HepG2 (cell line): ENCODE measurements at places on chromosomes 6 and 20.
A peak's percentile ranks its signal among the peaks of the same experiment; 100 is the strongest.

DNA sequence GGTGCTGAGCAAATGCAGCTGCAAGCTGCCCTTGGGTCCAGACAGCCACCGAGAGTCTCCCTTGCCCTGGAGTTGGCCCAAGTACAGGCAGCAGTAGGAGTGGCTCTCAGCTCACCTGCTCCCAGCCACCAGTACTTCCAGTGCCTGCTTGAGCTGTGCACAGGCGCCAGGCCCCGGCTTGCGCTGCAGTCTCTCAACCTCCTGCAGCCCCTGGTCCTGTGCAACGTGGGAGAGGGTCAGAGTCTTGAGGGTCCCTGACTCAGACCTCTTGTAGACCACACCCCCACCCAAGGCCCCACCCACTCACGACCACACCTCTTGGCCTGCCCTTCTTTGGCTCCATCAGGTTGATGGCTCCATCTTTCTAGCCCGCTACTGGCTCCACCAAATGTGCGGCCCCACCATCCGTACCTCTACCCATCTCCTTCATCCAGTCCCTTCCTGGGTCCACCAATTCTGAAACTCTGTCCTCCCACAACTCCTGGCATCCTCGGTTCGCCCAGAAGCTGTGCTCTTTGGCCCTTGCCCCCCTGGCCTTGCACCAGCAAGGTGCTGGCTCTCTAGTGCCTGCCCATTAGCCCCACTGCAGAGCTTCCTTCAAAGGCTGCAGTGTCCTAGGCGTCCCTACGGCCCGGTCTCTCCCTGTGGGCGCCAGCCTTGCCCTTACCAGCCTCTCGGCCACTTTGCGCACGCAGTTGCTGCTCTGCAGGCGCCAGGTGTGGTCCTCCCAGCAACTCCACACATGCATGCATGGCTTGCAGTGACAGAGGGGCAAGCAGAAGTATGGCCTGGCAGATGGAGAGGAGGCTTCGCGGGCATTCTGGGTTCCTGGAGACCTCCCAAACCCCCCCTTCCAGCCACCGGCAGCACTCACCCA is 16.5 kb upstream of the SPAG4 start:
- no peak for DNase-seq
- H3K4me3 ChIP-seq, result no peak overlapping the region
- peaks cover 3% of the 10 kb centered on the region; the same call in 1 of the 2 replicates for H3K27me3 ChIP-seq
- no peak overlapping the region for H3K27ac ChIP-seq

GRCh38 chr6:21134356-21134755 is 459.2 kb upstream of the SOX4 start:
- H3K27ac ChIP-seq, result no peak overlapping the region
- H3K36me3 ChIP-seq, result no peaks in the 10 kb centered on the region
- DNase-seq, result no peak
- 0 out of 2 replicates have a peak, but pooled peaks cover 6% of the 10 kb centered on the region for H3K4me1 ChIP-seq

DNA sequence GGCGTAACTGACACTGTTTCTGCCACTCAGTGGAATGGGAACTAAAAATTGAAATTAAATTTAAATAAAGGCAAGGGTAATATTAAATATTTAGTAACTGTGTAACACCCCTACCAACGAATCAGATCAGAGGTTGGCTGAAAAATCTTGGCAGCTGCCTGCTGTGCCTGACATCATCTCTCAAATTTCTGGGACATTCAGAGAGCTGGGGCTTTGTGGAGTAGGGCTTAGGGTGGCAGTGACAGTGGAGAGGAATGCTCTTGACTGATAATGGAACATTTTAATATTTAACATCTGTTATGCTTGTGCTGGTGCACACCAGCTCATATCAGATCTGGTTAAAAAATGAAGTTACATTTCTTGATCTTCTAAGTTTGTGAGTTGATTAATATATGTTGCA is 62.2 kb downstream of the RFPL4B start:
- no peak for DNase-seq
- H3K4me1 ChIP-seq, result no peaks in the 10 kb centered on the region
- no peaks in the 10 kb centered on the region for H3K27me3 ChIP-seq
- H3K36me3 ChIP-seq, result no peaks in the 10 kb centered on the region
- H3K4me3 ChIP-seq, result no peak overlapping the region
- H3K27ac ChIP-seq, result no peak overlapping the region

GRCh38 chr6:135451617-135452190 is 45.8 kb downstream of the AHI1 start:
- H3K4me3 ChIP-seq, result no peak overlapping the region
- H3K4me1 ChIP-seq, result no peaks in the 10 kb centered on the region
- no peaks in the 10 kb centered on the region for H3K27me3 ChIP-seq
- DNase-seq, result peak; percentile 32
- H3K27ac ChIP-seq, result no peak overlapping the region

DNA sequence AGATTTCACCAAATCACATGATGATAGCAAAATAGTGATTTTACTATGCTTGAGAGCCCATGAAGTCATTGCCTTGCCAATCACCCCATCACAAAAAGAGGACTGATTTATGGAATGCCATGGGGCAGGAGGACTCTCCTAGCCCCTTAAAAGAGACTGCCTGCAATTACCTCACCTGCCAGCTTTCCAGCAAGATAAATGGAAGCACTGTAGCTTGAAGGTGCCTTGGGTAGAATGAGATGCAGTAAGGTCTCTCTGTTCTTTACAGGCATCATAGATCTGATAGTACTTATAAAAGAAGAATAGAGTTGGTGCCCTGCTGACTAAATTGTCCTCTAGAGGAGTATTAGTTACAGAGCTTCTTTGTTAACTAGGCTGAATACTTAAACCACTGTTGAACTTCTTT is 242.3 kb downstream of the TMEM242 start:
- H3K36me3 ChIP-seq, result peaks cover 2% of the 10 kb centered on the region
- H3K27me3 ChIP-seq, result no peaks in the 10 kb centered on the region
- DNase-seq, result no peak
- H3K4me1 ChIP-seq, result no peaks in the 10 kb centered on the region

- H3K36me3 ChIP-seq, result no peaks in the 10 kb centered on the region
- H3K27me3 ChIP-seq, result 0 out of 2 replicates have a peak, but pooled peaks cover 1% of the 10 kb centered on the region
- no peak for DNase-seq
- H3K4me3 ChIP-seq, result no peak overlapping the region
- no peaks in the 10 kb centered on the region for H3K4me1 ChIP-seq
Observed at GRCh38 chr6:148296771-148297170, 45.9 kb upstream of the SASH1 start.

DNA sequence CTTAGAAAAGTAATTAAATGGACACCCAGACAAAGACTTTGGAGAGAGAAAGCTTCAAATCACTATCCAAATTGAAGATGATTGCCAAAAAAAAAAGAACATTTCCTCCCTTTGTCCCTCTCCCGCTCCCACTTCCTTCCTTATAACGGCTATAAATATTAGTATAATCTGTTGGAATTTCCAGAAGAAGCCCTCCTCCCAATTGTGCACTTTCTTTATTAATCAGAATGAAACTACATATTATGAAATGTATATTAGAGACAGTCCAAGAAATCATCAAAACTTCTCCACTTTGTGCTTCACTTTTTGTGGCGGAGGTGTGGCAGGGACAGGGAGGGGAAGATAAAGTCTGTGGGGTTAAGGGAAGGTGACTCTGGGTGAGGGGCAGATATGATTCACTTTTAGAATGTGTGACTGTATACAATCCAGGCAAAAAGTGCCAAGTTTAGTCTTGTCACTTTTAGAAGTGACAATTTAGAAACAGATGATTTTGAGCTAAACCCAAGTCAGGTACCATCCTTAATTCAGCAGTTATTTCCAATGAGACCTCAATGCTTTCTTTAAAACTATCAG is 195.0 kb upstream of the MARCKS start:
- H3K4me3 ChIP-seq, result no peak overlapping the region
- H3K36me3 ChIP-seq, result no peaks in the 10 kb centered on the region
- H3K4me1 ChIP-seq, result peaks cover 28% of the 10 kb centered on the region
- no peak for DNase-seq

- H3K36me3 ChIP-seq, result peaks cover 22% of the 10 kb centered on the region
- no peak overlapping the region for H3K4me3 ChIP-seq
- no peak for DNase-seq
- H3K27ac ChIP-seq, result no peak overlapping the region
- H3K4me1 ChIP-seq, result no peaks in the 10 kb centered on the region
Observed at GRCh38 chr6:1950631-1951030, 294.8 kb downstream of the GMDS start.

- no peak overlapping the region for H3K27ac ChIP-seq
- DNase-seq, result no peak
- H3K4me1 ChIP-seq, result no peaks in the 10 kb centered on the region
- no peaks in the 10 kb centered on the region for H3K36me3 ChIP-seq
- no peak overlapping the region for H3K4me3 ChIP-seq
Observed at GRCh38 chr6:11609324-11610071, 71.9 kb downstream of the TMEM170B start.

DNA sequence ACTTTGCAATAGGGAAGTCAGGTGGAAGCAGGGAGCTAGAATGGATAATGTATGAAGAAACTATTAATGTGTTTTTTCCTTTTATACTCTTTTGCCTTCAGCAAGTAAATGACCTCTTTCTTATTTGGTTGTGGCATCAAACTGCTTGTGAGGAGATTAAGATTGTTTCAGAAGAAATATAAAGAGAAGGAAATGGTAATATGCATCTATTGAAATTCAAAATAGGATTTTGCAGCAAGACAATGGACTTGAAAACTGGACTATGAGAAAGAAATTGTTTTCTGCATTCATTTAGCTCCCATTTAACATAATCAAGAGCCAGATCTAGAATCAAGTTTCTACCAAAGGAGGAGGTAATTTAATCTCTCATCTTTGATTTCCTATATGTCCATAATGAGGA is 32.3 kb upstream of the KIFC1 start:
- H3K27ac ChIP-seq, result no peak overlapping the region
- no peaks in the 10 kb centered on the region for H3K36me3 ChIP-seq
- no peaks in the 10 kb centered on the region; the same call in 2 of the 3 replicates for H3K27me3 ChIP-seq
- H3K4me3 ChIP-seq, result no peak overlapping the region
- peaks cover 17% of the 10 kb centered on the region for H3K4me1 ChIP-seq

DNA sequence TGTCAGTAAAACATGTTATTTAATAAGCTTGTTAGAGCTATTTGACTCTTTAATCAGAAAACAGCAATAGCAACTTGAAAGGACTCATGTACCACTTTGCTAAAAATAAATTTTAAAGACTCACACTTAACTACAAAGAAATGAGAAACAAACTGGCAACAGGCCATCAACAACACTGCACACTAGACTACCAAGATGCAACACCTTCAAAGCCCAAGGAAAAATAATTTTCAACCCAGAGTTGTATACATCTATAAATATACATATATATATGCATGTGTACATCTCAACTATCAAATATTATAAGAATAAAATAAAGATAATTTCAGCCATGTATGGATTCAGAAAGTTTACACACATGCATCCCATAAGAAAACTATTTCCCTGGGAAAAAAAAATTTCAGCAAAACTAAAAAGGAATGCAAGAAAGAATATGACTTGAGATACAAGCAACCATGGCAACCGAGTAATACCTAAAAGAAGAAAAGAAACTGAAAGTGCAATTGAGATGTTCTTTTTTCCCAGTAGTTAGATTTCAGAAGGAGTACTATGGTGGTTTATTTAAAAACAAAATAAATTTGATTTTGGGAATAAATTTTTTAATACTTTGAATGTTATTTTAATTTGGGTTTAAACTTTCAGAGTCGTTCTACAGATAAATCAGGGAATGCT is 303.8 kb downstream of the UBE3D start:
- H3K4me3 ChIP-seq, result no peak overlapping the region
- no peaks in the 10 kb centered on the region for H3K4me1 ChIP-seq
- H3K27me3 ChIP-seq, result no peaks in the 10 kb centered on the region; the same call in 1 of the 2 replicates
- no peak for DNase-seq
- H3K36me3 ChIP-seq, result no peaks in the 10 kb centered on the region
- no peak overlapping the region for H3K27ac ChIP-seq

GRCh38 chr6:149600508-149600907 is 34.3 kb downstream of the GINM1 start:
- no peaks in the 10 kb centered on the region for H3K4me1 ChIP-seq
- H3K27ac ChIP-seq, result no peak overlapping the region
- peaks cover 5% of the 10 kb centered on the region; the same call in 1 of the 2 replicates for H3K36me3 ChIP-seq
- no peak overlapping the region for H3K4me3 ChIP-seq

- peaks cover 22% of the 10 kb centered on the region for H3K27me3 ChIP-seq
- H3K4me1 ChIP-seq, result peaks cover 37% of the 10 kb centered on the region
- H3K27ac ChIP-seq, result no peak overlapping the region
- no peaks in the 10 kb centered on the region for H3K36me3 ChIP-seq
- DNase-seq, result no peak
- H3K4me3 ChIP-seq, result no peak overlapping the region
Observed at GRCh38 chr6:49551866-49552129, 1.3 kb downstream of the C6orf141 start.

- H3K36me3 ChIP-seq, result no peaks in the 10 kb centered on the region
- no peak overlapping the region for H3K4me3 ChIP-seq
- DNase-seq, result no peak
- no peaks in the 10 kb centered on the region; the same call in 1 of the 2 replicates for H3K27me3 ChIP-seq
Observed at GRCh38 chr6:2916158-2916925, 13.2 kb upstream of the SERPINB9 start.

DNA sequence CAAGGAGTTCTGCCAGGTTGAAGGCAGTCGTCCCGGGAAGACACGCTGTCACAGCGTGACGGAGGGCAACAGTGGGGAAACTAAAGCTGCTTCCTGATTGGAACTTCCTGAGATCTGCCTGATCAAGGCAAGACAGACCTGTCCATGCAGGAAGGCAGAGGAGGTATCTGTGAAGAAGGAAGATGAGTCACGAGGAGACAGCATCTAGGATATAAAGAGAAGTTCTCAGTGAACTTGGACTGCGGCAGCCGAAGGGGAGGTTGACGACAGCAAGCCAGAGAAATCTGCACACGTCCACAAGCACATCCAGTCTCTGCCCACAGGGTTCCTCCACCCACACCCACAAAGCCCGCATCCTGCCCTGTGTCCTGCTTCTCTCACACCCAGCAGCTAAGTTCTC is 38.6 kb downstream of the PREP start:
- H3K36me3 ChIP-seq, result peaks cover 55% of the 10 kb centered on the region
- H3K4me1 ChIP-seq, result no peaks in the 10 kb centered on the region
- DNase-seq, result no peak
- no peak overlapping the region for H3K4me3 ChIP-seq

DNA sequence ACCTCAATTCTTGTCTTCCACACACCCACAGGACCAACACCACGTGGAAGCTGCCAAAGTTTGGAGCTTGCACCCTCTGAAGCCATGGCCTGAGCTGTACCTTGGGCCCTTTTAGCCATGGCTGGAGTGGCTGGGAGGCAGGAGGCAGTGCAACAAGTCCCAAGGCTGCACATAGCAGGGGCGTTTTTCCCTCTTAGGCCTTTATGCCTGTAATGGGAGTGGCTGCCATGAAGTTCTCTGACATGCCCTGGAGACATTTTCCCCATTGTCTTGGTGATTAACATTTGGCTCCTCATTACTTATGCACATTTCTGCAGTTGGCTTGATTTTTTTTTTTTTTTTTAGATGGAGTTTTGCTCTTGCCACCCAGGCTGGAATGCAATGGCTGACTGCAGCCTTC is 44.4 kb upstream of the SLC22A3 start:
- no peak overlapping the region for H3K27ac ChIP-seq
- no peak for DNase-seq
- H3K4me1 ChIP-seq, result peaks cover 14% of the 10 kb centered on the region
- H3K4me3 ChIP-seq, result no peak overlapping the region
- H3K27me3 ChIP-seq, result no peaks in the 10 kb centered on the region

DNA sequence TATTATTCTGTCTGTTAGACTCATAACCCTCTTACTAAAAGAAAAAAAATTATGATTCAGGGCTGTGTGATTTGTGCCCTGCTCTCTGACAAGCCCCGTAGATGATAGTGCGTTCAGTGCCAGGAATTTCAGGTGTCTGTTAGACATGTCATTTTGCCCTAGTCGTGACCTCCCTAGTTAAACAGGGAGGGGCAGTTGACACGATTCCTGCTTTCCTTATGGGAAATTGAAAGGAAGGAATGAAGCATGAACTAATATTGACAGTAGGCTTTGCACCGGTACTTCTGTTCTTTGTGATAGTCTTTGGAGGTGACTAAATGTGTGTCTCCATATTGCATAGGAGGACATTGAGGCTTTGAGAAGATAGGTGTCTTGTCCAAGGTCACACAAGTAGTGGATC is 26.3 kb downstream of the RPRD1B start:
- H3K4me3 ChIP-seq, result no peak overlapping the region
- DNase-seq, result peak; percentile 93
- H3K36me3 ChIP-seq, result peaks cover 92% of the 10 kb centered on the region
- peaks cover 17% of the 10 kb centered on the region for H3K4me1 ChIP-seq
- H3K27me3 ChIP-seq, result no peaks in the 10 kb centered on the region
